ENCODE measurements at places on chromosomes 3 and 15.

- H3K27me3 ChIP-seq = no peaks in the 10 kb centered on the region
- H3K4me1 ChIP-seq = no peaks in the 10 kb centered on the region
- H3K36me3 ChIP-seq = no peaks in the 10 kb centered on the region
- DNase-seq = no peak
These were observed 183.6 kb downstream of the POLQ start for GRCh38 chr3:121362035-121362734.

DNA sequence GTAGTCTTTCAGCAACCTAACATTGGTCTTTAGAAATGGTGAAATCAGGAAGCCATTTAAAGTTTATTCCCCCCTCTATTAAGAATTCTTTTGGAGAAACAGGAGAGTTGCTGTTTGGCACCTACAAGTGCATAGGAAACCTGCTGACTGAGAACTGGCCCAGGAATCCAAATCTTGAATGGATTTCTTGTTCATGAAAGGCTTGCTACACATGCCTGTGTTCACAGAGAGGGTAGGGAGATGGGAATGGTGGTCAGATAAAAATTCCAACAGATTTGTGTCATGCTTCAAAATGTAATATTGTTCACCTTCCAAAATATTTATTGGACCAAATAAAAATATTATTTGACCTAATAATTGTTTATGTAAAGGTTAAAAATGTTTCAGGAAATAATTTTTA lies 24.2 kb upstream of the ZPLD1 start:
- H3K4me3 ChIP-seq = no peak overlapping the region
- H3K4me1 ChIP-seq = peaks cover 12% of the 10 kb centered on the region
- H3K27me3 ChIP-seq = no peaks in the 10 kb centered on the region
- no peak for DNase-seq

- H3K36me3 ChIP-seq = no peaks in the 10 kb centered on the region
- H3K4me3 ChIP-seq = no peak overlapping the region
- no peak for DNase-seq
- H3K27ac ChIP-seq = no peak overlapping the region
These were observed 198.1 kb downstream of the MECOM start for GRCh38 chr3:169465417-169465816.

- no peaks in the 10 kb centered on the region for H3K27me3 ChIP-seq
- H3K27ac ChIP-seq = no peak overlapping the region
- H3K36me3 ChIP-seq = no peaks in the 10 kb centered on the region
- peaks cover 23% of the 10 kb centered on the region for H3K4me1 ChIP-seq
- H3K4me3 ChIP-seq = no peak overlapping the region
These were observed 8.1 kb downstream of the ISG20 start for GRCh38 chr15:88646951-88647350.

DNA sequence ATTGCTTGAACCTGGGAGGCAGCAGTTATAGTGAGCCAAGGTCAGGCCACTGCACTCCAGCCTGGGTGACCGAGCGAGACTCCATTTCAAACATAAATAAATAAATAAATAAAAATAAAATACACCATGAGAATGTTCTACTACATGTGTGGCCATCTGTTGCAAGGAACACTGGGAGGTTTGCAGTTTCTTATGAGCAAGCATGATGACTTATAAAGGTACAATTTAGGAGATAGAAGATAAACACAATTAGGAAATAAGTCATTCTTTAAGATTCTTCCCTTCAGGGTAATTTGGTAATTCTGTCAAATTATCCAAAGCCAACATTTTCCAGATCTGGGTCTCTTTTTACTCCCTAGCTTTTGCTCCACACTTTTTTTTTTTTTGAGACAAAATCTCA lies 13.4 kb downstream of the HTR3C start:
- no peaks in the 10 kb centered on the region for H3K4me1 ChIP-seq
- H3K27ac ChIP-seq = no peak overlapping the region
- peaks cover 7% of the 10 kb centered on the region for H3K36me3 ChIP-seq
- no peak overlapping the region for H3K4me3 ChIP-seq
- H3K27me3 ChIP-seq = peaks cover 9% of the 10 kb centered on the region
- no peak for DNase-seq

GRCh38 chr15:23503980-23504379 lies 56.9 kb upstream of the GOLGA6L2 start:
- H3K27me3 ChIP-seq = no peaks in the 10 kb centered on the region
- H3K4me3 ChIP-seq = no peak overlapping the region
- no peak for DNase-seq
- H3K36me3 ChIP-seq = no peaks in the 10 kb centered on the region
- no peak overlapping the region for H3K27ac ChIP-seq

- H3K27ac ChIP-seq = no peak overlapping the region
- H3K36me3 ChIP-seq = no peaks in the 10 kb centered on the region
- peak; percentile 14 for DNase-seq
- peaks cover 7% of the 10 kb centered on the region for H3K4me1 ChIP-seq
These were observed 338.9 kb upstream of the CFAP20DC start for GRCh38 chr3:59388555-59389270.

DNA sequence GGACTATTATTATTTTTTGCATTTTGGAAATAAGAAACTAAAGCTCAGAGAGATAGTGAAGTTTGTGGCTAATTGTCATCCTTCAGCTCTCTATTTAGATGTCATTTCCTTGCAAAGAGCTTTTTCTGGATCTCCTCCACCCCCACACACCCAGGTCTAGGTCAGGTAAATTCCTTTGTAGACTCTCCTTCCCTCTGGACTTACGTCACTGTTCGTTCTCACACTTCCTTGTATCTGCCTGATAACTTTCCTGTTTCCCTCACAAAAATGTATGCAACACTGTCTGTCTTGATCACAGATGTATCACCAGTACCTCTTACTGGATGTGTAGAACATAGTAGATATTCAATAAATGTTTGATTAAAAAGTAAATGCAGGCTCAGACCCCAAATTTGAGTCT lies 6.1 kb upstream of the MB21D2 start:
- no peak for DNase-seq
- H3K27ac ChIP-seq = no peak overlapping the region
- no peaks in the 10 kb centered on the region for H3K36me3 ChIP-seq
- peaks cover 12% of the 10 kb centered on the region for H3K4me1 ChIP-seq

DNA sequence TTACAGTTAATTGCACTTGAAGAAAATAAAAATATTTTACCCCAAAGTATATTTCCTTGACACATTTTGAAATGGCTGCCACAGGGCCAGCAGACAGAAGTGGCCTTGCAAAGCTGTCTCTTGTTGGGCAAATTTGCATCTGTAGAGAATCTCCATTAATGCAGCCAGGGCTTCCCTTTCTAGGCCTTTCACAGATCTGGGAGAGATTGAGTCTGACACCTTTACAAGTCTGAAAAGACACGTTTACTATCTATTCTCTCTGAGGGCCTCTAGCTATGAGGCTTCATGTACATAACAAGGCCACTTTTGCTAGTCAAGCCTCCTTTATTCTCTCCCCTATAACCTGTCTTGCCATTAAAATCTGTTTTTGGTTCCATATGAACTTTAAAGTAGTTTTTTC lies 135.9 kb downstream of the ANO10 start:
- no peak overlapping the region for H3K4me3 ChIP-seq
- H3K27me3 ChIP-seq = no peaks in the 10 kb centered on the region
- no peaks in the 10 kb centered on the region for H3K36me3 ChIP-seq

- H3K27ac ChIP-seq = no peak overlapping the region
- no peaks in the 10 kb centered on the region for H3K27me3 ChIP-seq
- DNase-seq = no peak
- H3K36me3 ChIP-seq = no peaks in the 10 kb centered on the region
- H3K4me1 ChIP-seq = peaks cover 13% of the 10 kb centered on the region
These were observed 173.3 kb upstream of the ICE2 start for GRCh38 chr15:60652245-60652644.

Measured in MCF 10A (cell line).